ENCODE measurements at places on chromosomes 2 and 18. TPM values are rescaled to one million over a fixed set of nuclear protein-coding genes. Genes with fewer than 3 reads are reported as not detected.

The TMEM182 gene
- 1.3 TPM for total RNA-seq

GRCh38 chr18:59929621-59930295 is 30.0 kb downstream of the PMAIP1 start:
- DNase-seq = no peak

- DNase-seq = peak; percentile 81
Measured at GRCh38 chr18:76493213-76494161, 1.6 kb downstream of the ZNF516 start.

The C2orf72 gene
- not detected for total RNA-seq

DNA sequence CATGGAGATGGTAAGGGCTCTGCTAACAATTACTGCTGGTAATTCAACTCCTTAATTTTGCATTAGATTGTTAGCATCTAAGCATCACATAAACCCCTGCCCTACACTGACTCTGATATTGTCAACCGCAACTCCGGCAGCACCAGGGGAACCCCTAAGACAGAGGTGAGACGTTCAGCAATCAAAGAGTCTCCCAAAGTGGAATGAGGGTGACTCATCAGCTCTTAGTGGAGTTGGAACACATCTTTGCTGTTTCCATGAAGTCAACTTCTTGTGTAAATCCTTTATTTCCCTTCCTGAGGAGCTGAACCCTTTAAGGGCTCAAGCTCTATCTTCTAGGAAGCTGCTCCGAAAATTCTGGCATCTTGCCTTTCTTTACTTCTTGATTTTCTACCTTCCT is 52.1 kb downstream of the ABCG8 start:
- DNase-seq = peak; percentile 40

DNA sequence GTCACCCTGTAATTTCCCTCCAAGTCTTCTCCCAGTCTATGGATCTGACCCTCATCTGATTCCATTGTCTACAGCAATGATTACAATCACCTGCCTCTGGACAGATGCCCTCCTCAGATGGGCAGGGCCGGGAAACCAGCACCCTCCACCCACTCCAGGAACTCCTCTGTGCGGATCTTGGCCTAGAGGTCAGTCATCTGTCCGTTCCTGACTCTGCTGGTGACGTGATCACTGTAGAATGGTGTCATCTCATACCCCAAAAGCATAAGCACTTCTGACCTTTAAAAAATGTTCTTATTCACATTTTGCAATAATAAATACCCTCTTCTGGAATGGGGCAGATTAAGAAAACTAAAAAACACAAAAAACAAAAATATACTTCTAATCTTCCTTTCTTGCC is 29.5 kb upstream of the BZW1 start:
- peak; percentile 67 for DNase-seq

The CCDC178 gene
- total RNA-seq = 0.43 TPM

The TDRD15 gene
- total RNA-seq = not detected

GRCh38 chr2:127673291-127674069 is 1.9 kb downstream of the LIMS2 start:
- DNase-seq = no peak

The FAP gene
- total RNA-seq = 207 TPM

- DNase-seq = peak; percentile 71
Measured at GRCh38 chr2:64876137-64876647, 113.0 kb upstream of the SLC1A4 start.

DNA sequence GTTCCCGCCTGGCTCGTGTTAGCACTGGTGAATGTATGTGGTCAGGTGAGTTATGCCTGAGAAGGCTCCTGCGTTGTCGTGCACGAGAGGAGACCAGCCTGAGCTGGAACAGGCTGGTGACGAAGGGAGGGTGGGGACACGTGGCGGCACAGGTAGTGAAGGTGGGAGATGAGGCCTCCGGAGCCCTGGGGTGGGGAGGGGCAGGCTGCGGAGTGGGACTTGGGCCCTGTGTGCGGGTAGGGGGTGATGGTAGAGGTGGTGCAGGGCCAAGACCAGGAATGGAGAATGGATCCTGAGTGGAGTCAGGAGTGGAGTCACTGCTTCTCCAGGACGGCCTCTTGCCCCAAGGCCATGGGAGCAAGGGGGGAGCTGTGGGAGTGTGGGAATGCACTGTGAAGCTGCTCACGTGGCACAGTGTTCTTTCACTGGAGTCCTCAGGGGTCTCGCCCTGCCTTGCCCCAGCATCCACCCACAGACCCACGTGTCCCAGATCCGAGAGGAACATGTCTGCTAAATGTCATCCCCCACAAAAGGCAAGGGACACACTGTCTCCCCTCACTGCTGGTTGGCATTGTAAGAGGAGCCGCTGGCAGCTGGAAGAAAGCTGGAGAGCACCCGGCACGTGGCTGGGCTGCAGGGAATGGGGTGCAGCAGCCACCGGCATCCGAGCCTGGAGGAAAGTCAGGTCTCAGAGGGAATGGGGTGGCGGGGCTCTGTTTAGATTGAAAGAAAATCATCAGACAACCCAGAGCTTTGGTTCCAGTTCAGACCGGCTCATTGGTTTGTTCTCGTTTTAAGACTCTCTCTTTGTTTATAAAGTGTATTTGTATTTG is 63.7 kb downstream of the CYP26B1 start:
- no peak for DNase-seq

DNA sequence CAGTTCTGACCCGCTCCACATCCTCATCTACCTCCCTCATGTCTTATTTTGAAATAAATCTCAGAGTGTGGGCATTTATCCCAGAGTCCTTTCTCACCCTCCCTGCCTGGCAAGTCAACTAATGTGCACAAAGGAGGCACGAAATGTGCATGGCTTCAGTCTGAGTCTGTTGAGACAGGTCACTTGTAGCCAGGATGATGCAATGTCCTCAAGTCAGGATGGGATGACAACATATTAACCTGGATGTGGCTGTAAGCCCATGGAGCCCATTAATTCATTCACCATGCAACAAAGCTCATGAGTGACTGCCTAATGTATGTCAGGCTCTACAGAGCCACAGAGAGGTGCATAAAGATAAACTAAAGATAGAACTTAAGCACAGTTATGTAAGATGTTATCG is 34.5 kb downstream of the KCNG3 start:
- no peak for DNase-seq

- no peak for DNase-seq
Measured at GRCh38 chr2:191556463-191556862, 121.5 kb upstream of the NABP1 start.

- no peak for DNase-seq
Measured at GRCh38 chr2:55173438-55174054, 58.5 kb downstream of the CLHC1 start.

DNA sequence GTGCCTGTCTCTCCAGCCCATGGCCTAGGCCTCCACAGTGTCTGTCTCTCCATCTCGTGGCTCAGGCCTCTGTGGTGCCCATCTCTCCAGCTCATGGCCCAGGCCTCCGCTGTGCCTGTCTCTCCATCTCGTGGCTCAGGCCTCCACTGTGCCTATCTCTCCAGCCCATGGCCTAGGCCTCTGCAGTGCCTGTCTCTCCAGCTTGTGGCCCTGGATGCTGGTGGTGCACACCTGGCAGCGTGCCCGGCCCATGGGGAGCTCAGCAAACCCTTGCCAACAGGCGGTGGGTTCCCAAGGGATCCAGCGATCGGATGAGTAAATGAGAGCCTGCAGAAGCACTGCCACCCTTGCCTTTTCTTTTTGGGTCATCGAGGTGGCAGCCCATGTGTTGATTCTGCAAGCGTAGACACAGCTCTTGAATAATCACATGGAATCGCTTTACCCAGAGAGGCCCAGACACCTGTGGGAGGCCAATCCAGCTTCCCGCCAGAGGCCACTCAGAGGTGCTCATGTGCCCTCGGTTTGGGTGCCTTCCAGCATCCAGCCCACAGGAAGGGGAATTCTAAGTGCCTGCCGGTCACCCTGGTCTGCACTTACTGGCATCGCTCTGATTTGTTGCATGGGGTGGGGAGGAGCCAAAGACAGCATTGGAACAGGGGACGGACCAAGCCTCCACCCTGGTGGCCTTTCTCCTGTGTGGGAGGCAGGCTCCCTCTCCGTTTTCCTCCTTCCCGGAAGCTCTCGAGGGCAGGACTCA is 101.8 kb upstream of the HDAC4 start:
- DNase-seq = no peak

The KANSL3 gene
- 35.4 TPM for total RNA-seq

The C2orf81 gene
- 0.86 TPM for total RNA-seq

DNA sequence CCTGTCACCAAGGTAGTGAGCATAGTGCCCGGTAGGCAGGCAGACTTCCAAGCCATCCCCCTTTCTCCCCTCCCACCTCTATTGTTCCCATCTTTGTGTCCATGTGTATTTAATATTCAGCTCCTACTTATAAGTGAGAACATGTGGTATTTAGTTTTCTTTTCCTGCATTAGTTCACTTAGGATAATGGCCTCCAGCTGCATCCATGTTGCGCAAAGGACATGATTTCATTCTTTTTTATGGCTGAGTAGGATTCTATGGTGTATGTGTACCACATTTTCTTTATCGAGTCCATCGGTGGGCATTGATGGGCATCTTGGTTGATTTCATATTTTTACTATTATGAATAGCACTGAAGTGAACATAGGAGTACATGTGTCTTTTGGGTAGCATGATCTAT is 35.3 kb downstream of the MMADHC start:
- DNase-seq = no peak

DNA sequence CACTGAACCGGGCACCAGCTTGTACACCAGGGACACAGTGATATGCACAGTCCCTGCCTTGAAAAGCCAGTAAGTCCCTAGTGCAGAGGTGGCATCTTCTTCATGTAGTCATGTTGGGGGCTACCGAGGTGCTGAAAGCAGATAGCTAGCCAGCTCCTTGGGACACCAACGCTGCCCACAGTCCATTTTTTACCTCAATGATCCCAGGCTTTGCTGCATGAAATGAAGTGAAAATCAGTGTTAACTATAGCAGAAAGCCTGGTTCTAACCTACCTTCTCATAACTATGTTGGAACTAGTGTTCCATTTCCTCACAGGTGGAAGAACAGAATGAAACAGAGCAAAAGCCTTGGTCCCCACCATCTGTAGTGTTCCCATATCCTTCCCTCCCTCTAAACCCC is 66.6 kb upstream of the EML6 start:
- DNase-seq = no peak

The COBLL1 gene
- 13.4 TPM for total RNA-seq

- DNase-seq = no peak
Measured at GRCh38 chr2:235654103-235654813, 160.4 kb downstream of the AGAP1 start.

GRCh38 chr2:152337511-152337903 is 2.5 kb downstream of the FMNL2 start:
- DNase-seq = no peak

DNA sequence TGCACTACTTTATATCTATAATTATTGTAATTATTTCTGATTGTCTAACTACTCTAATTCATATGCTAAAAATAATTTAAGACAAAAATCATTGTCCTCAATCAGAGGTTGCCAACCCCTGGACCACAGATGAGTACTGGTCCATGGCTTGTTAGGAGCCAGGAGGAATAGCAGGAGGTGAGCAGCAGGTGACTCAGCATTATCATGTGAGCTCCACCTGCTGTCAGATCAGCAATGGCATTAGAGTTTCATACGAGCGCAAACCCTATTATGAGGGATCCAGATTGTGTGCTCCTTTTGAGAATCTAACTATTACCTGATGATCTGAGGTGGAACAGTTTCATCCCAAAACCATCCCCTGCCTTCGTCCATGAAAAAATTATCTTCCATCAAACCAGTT is 1434.4 kb downstream of the LRP1B start:
- no peak for DNase-seq

- DNase-seq = no peak
Measured at GRCh38 chr2:60058781-60059180, 494.7 kb downstream of the BCL11A start.

The DCDC2C gene
- not detected for total RNA-seq

GRCh38 chr2:8137801-8138200 is 544.1 kb upstream of the ID2 start:
- DNase-seq = no peak

DNA sequence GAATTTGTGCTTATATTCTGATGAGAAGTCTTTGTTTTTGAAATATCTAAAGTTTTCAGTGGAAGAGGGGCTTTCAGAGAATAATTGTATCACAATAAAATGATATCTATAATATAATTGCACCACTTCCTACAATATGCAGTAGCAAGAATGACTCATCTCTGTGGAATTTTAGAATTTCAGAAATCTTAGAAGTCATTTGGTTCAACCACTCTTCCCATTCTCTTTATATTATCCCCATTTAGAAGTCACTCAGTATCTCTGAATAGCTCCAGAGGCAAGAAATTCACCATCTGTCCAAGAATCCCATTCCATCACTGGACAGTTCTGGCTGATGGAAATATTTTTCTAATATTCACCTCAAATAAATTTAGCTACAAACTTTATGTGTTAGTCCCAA is 59.3 kb upstream of the CCDC68 start:
- peak; percentile 24 for DNase-seq

DNA sequence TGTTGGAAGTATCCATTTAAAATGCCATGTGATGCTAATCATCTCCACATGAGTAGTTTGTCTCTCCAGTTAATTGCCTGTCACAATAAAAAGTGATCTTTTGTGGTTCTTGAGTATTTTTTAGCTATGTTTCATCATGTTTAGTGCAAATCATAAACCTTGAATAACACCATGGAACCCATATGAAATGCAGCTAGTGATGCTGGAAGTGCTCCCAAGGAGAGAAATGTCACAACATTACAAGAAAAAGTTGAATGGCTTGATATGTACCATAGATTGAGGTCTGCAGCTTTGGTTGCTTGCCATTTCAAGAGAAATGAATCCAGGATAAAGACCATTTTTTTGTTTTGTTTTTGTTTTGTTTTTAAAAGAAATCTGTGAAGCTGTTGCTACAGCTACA is 14.3 kb downstream of the PTPN4 start:
- DNase-seq = peak; percentile 59

The COL5A2 gene
- 693 TPM for total RNA-seq

GRCh38 chr2:49210191-49210590 is 55.9 kb upstream of the FSHR start:
- DNase-seq = no peak

The ADCY3 gene
- 39.0 TPM for total RNA-seq

The CHRND gene
- total RNA-seq = not detected
